ENCODE measurements at places on chromosomes 4 and X.
A peak's percentile ranks its signal among the peaks of the same experiment; 100 is the strongest.

DNA sequence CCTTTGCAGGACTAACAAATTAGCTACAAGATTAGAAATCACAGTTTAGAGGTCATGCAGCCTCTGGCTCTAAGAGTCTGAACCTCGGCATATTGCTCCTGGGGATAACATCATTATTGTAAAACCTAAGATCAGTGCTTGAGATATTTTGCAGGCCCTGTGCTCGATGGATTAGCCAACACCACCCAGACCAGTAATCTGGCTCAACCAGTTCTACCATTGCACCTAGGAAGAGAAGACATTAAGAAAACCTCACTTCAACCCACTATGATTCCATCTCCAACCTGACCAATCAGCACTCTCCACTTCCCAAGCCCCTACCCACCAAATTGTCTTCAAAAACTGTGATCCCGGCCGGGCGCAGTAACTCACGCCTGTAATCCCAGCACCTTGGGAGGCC, 43.6 kb downstream of the WFS1 start:
- no peak for DNase-seq

DNA sequence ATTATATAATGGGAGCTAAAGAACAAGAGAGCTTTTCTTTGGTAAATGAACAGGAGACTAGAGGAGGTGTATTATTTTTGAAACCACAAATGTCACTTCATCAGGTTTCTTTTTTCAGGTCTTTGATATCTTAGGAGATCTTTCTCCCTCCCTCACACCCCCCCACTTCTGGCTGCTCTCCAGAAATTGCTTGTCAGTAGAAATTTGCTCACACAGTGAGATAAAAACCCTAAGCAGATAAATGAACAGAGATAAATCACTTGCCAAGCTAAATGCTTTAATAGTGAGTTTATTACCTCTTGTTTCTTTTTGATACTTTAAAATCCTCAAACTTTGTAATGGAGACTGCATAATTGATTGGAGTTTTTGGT, 421.2 kb upstream of the TENM3 start:
- DNase-seq, result no peak

GRCh38 chr4:186074189-186074588, 5.2 kb downstream of the TLR3 start:
- no peak for DNase-seq

DNA sequence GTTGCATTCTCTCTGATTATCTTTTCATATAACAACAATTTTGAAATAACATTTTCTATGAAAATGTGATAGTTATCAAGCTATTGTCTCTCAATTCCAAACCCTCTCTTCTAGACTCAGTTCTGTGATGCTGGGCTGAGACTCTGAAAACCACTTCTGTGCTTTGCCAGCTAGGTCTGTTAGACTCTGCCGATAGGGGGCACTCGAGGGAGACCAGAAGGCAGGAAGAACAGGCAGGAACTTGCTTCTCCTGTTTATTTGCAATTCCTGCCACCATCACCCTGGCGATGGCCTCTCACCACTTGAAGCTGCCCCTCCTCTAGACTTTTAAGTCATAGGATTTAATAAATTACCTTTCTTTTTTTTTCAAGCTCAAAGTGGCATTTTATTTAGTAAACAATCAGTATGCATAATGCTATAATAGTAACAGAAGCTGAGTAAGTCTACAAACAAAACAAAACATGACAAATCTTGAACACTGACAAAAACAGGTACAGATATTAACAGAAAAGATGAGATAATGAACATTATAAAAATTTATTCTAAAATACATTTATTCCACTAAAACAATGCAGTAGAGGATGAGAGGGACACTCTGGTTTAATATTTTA, 49.7 kb downstream of the RASL11B start:
- DNase-seq, result peak; percentile 34

DNA sequence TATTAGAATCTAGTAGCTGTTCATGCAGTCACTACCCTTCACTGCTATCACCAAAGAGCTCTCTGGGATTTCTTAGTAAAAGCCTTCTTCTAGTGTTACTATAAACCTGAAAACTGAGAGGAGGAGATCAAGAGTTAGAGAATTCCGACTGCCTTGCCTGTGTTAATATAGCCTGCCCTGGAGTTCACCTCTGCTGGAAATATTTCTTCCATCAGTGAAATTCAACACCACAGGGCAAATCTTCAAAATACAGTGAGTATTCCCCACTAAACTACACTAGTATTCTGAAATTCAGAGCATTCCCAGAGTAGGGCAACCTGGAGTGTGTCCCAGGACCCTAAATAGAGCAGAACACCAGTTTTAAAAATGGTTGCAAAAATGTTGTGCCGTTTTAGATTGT, 301.1 kb downstream of the ARHGAP24 start:
- DNase-seq, result no peak

GRCh38 chr4:31370866-31371465, 650.8 kb downstream of the PCDH7 start:
- DNase-seq, result no peak

DNA sequence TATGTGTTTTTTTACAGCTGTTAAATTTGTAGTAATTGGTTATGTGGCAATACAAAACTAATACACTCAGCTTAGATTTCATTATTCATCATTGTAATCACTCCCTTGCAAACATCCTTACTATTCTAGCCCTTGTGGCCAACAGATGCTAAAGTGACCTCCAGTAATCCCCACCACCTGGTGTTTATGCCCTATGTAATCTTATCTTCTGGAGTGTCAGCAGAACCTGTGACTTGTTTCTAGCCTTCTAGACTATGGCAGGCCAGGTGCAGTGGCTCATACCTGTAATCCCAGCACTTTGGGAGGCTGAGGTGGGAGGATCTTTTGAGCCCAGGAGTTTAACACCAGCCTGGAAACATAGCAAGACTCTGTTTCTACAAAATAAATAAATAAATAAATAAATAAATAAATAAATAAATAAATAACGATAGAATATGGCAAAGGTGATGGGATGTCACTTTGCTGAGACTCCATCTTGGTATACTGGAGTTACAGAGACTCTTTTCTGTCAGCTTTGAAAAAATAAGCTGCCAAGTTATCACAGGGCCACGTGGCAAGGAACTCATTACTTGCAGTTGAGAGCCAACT, 12.3 kb upstream of the TSR2 start:
- DNase-seq, result no peak

DNA sequence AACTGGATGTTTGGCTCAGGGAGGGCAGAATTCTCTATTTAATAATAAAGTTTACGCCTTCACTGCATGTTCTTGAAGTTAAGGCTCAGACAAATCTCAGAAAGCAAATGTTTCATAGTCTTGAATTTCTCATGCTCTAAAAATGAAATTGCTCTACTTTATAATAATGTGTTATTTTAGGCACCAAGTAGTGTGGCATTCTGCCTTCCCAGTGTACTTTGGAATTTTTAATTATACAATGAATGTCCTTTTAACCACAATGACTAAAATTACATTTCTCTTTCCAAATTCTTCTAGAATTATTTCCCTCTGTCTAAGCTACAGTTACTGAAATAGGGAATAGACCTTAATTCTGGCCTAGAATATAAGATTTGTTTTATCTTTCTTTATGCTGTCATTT, 97.9 kb upstream of the PDE5A start:
- DNase-seq, result no peak

DNA sequence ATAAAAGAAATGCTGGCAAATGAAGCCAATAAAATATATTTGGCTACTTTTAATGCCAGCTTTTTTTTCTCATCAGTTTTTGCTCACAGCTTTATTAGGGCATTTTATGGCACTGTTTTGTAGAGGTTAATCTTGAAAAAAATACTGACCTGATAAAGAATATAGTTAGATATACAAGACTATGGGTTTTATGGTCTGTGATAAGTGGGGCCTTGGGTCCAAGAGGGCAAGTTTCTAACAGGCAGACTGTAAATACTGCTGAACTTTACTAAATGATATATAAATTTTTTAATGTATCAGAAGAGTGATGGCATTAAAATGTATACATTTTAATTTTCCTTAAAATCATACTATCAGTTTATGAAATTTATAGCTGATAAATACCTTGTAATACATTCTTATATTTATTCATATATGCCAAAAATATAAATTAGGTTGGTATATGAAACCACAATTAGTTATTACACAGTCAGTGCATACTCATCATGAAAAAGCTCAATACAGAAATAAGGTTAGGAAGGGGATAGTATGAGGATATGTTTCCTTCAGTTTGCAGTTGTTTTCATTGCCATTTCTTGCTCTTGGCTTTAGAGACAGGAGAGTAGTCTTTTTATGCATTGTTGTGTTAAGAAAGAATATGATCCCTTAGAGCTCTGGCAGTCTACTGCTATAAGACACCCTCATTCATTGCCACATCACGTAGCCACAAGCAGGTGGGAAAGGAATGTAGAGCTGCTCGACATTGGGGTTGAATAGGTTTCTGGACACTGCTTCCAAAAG, 146.6 kb downstream of the TLL1 start:
- no peak for DNase-seq

DNA sequence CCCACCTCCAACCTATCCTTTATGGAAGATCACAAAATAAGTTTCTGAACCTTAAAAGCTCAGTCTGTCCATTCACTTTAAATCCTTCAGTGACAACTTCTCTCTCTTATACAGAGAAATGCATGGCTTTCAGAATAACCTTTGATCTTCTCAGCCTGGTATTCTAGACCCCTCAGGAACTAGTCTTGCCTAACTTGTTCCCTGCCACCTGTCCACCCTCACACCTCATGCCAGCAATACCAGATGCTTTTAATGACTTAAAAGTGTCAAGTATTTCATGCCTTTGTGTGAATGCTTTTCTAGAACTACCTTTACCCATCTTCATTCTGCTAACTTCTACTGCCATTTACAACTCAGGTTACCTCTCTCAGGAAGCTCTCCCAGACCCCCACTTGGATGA, 7.4 kb downstream of the EXOC1L start:
- DNase-seq, result no peak

GRCh38 chr4:60657807-60658206, 542.3 kb upstream of the ADGRL3 start:
- DNase-seq, result no peak

DNA sequence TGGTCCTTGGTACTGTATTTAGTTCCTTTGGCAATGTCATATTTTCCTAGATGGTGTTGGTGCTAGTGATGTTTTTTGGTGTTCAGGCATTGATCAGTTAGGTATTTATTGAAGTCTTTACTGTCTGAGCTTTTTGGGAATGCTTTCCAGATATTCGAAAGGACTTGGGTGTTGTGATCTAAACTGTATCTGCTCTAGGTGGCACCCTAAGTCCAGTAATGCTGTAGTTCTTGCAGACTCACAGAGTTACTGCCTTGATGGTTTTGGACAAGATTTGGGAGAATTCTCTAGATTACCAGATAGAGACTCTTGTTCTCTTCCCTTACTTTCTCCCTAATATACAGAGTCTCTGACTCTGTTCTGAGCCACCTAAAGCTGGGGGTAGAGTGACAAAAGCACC, 513.6 kb upstream of the PITX2 start:
- DNase-seq, result no peak

- no peak for DNase-seq
These were observed 3.8 kb upstream of the PITX2 start for GRCh38 chr4:110626532-110627153.

GRCh38 chr4:182975806-182976205, 58.6 kb upstream of the DCTD start:
- DNase-seq, result no peak

GRCh38 chrX:9279234-9279544, 185.7 kb upstream of the TBL1X start:
- DNase-seq, result no peak

- DNase-seq, result no peak
These were observed 20.9 kb upstream of the S100G start for GRCh38 chrX:16628946-16629595.

GRCh38 chr4:107825072-107825824, 516 bp downstream of the SGMS2 start:
- no peak for DNase-seq

- no peak for DNase-seq
These were observed 1.9 kb downstream of the PRPS1 start for GRCh38 chrX:107630031-107630689.

DNA sequence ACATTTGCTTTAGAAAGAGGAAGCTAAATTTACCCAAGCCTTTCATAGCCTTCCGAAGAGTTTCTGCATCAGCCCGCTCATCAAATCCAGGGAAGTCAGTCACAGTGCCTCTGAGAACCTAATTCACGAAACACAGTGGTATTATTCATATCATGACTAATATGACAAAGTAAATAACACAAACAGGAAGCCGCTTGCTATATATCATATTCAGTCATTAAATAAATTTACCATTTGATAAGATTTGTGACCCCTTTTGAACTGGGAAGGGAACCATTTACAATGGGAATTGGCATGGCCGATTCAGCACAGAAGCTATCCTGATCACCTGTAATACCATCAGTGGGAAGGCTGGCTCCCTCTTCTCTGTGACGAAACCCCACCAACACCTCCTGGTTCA, 10.5 kb downstream of the ANXA5 start:
- no peak for DNase-seq

GRCh38 chr4:149884046-149884445, 68.4 kb upstream of the IQCM start:
- DNase-seq, result no peak

DNA sequence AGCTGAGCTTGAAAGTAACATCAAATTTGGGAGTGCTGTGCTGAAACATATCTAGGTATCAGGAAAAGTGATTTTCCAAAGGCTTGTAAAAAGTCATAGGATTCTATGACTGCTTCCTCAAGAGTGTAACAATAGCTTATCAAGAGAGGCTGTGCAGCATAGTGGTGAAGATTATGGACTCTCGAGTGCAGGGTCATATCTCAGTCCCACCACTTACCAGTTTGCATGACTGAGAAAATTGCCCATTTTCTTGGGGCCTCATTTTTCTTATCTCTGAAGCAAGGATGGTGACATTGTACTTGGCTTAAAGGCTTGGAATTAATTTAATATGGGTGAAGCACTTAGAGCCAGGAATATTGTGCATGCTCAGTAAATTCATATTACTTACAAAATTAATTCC, 57.2 kb downstream of the AFF1 start:
- no peak for DNase-seq

GRCh38 chrX:123088331-123088730, 95.7 kb upstream of the GRIA3 start:
- DNase-seq, result no peak

DNA sequence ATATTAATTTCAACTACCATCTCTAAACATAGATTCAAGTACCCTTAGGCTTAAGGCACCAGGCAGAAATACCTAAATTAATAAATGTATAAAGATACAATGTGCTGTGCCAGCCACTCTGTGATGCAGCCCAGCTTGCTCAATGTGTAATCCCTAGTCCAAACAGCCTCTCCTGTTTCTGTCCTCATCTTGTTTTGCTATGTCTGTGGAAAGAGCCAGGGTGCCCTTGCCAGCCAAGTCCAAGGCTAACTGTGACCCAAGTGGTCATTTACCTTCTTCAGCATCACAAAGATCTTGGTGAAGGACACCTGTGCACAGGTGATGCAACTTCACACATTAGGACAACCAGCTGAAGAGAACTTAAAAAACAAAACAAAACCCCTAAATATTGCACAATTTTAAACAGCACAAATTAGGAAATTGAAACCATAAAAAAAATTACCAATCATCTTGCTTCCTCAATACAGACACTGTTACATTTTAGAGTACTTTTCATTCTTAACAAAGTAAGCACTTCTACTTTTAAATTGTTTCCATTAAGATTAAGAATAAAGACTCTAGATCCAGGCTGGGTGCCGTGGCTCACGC, 89.6 kb downstream of the C4orf51 start:
- no peak for DNase-seq
